Cerebellum (tissue), 4 donors: ENCODE measurements at places on chromosomes 1 and 21. TPM values are rescaled to one million over a fixed set of nuclear protein-coding genes. Genes with fewer than 3 reads are reported as not detected.

LCE2B gene
- not detected for total RNA-seq

PRRC2C gene
- 57.5 TPM for total RNA-seq

RXFP4 gene
- not detected for total RNA-seq

SORT1 gene
- 64.7 TPM for total RNA-seq

VWA5B1 gene
- 2.2 TPM for total RNA-seq

SAMSN1 gene
- 3.8 TPM for total RNA-seq

DENND2C gene
- 1.6 TPM for total RNA-seq

KDF1 gene
- not detected for total RNA-seq

VWA1 gene
- 7.8 TPM for total RNA-seq

HSD3B2 gene
- not detected for total RNA-seq

ARHGEF10L gene
- total RNA-seq: 33.8 TPM

HCRTR1 gene
- 0.64 TPM for total RNA-seq

RPTN gene
- total RNA-seq: not detected

TTC34 gene
- 0.45 TPM for total RNA-seq

SELENBP1 gene
- total RNA-seq: 8.4 TPM

FAM167B gene
- total RNA-seq: 0.54 TPM

RBP7 gene
- total RNA-seq: not detected

BARHL2 gene
- total RNA-seq: 1.5 TPM

C4BPA gene
- not detected for total RNA-seq

NRAS gene
- 49.7 TPM for total RNA-seq

MRPL24 gene
- total RNA-seq: 13.8 TPM
